ENCODE measurements at places on chromosomes 6 and 20.

- no peak for DNase-seq
Measured at GRCh38 chr6:107956586-107957307, 1.3 kb downstream of the SEC63 start.

- DNase-seq: no peak
Measured at GRCh38 chr6:153435787-153436186, 304.7 kb upstream of the RGS17 start.

DNA sequence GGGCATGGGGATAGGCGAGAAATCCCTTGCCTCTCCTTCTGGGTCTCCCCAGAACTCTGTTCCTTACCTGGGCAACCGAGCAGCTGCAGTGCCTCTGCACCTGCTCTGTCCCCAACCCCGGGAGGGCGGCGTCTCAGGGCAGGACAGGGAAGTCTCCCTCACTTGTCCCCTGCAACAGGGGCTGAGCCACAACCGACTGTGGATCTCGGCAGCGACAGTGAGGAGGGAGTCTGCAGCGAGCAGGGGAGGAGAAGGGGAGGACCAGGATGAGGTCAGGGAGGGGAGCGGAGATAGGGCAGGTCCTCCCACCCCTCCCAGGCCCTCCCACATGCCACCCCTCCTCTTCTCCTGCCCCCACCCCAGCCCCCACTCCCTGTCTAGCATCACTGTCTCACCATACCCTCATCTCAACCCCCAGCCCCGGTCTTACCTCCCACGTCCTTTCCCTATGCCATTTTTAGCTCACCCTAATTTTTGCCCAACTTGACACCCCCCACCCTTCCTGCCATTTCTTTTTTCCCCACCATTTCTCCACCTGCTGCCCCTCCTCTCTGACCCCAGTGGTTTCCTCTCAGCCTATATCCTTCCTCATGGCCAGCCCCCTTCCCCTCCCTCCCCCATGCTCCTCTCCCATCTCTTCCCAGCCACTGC lies at the start of gene TNXB:
TNXB (minus strand) TSS at position 225 of the 651 bp plus-strand sequence. CDS start 11,140 bp downstream, outside the sequence.
- DNase-seq: no peak

- no peak for DNase-seq
Measured at GRCh38 chr6:6580225-6580856, 8.2 kb upstream of the LY86 start.

DNA sequence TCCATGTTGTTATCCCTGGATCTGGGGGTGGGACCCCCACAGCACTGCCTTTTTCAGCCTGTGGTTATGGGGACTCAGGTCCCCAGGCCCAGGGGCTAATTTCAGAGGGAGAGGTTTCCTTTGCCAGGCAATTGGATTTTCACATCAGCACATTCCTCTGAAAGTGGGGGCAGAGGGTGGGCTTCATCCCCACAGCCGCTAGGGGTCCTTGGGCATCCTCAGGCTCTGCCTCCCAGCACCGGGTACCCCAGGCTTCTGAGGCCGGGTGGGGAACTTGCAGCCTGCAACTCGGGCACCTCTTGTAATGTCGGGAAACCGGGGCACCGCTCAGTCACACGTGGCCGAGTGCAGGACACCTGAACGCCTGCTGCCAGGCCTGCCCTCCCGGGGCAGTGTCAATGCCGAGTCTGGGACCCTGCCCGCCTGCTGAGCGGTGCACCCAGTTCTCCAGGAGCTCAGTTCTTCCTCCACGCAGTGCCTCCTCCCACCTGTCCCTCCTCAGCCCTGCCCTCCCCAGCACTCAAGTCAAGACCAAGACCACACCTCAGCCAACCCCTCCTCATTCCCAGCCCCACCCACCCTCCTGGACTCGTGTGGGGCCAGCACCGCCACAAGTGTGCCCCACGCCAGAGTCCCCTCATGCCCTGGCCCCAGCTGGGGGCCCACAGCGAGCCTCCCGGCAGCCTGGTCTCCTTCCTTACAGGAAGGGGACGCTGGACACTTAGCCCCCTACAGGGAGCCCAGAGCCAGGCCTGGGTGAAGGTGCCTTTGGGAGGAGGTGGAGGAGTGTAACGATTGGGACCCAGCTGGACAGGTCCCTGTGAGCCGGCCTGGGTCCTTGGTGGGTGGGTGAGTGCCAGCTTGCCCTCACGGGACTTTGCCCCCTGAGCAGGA lies 8.8 kb upstream of the CHRNA4 start:
- no peak for DNase-seq

Data from mesothelial cell of epicardium (in vitro differentiated cells).